ENCODE measurements at places on chromosomes 6 and 20.

- DNase-seq = no peak
These were observed 3.5 kb upstream of the GRM4 start for GRCh38 chr6:34149452-34149810.

DNA sequence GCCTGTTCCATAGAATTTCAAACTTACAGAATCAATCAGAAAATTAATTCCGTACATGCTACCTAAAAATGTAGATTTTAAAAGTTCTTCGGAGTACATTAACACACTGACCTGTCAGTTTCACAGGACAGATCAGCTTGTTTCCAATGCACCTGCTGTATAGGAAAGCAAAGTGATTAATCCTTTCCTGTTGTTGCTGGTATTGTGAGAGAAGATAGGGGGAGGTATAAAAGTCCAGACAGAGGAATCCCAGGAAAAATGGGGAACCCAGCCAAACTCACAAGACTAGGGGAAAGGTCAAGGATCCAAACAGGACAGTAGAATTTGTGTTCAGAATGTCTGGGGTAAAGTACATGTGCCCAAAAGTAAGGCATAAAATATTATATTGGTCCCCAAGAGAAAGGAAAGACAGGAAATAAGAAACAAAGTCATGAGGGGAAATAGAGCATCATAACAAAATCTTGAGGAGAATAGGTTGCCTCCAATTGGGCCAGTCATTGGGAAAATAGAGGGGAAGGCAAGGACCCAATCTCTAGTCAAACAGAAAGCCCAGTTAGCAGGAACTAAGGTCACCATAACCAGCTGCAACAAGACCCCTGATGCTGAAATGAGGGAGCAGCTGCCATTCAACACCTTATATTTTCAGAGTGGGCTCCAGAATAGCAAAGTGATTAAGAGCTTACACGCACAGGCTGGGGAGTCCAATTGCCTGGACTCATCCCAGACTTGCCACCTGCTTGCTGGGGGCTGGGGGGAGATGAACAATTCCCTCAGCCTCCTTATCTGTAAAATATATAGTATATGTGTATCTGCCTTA is 10.3 kb downstream of the FILIP1 start:
- no peak for DNase-seq

GRCh38 chr6:41156001-41156400 is 1.9 kb upstream of the TREML1 start:
- no peak for DNase-seq

- DNase-seq = no peak
These were observed 597.4 kb upstream of the HS3ST5 start for GRCh38 chr6:114940181-114940580.

GRCh38 chr20:54123587-54124180 is 50.1 kb downstream of the CYP24A1 start:
- peak; percentile 32 for DNase-seq

- DNase-seq = no peak
These were observed 7.8 kb downstream of the ADA start for GRCh38 chr20:44643596-44644229.

GRCh38 chr6:39152262-39152661 is 37.3 kb upstream of the SAYSD1 start:
- no peak for DNase-seq

DNA sequence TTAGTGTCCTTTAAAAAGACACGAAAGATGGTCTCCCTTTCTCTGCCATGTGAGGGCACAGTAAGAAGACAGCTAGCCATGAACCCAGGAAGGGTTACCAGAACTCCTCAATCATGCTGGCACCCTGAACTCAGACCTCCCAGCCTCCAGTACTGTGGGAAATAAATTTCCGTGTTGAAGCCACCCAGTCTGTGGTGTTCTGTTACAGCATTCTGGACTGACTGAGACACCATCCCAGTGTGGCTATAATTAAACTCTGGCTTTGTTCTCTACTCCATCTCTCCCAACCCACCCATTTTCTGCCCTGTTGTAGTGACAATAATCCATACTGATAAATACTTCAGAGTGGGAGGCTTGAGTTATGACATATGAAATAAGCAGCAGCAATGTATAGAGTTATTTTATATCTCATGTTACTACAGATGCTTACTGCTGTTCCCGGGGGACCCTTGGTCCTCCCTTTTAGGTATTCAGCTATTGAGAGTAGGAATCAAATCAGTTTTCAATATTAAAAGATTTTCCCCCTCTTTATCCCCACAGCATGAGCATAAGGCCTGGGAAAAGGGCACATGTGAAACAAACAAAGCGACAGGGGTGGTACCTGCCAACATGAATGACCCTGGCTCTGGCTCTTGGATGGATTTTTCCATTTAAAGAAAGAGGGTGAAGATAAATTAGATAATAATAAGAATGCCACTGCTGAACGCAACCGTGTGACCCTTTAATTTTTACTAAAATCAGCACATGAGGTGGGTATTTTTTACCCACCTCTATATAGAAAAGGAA is 224.3 kb upstream of the SLC35B3 start:
- no peak for DNase-seq

- no peak for DNase-seq
These were observed 172.3 kb upstream of the HDDC2 start for GRCh38 chr6:125474061-125474460.

GRCh38 chr20:63711085-63711645 is 3.3 kb downstream of the ZGPAT start:
- no peak for DNase-seq

DNA sequence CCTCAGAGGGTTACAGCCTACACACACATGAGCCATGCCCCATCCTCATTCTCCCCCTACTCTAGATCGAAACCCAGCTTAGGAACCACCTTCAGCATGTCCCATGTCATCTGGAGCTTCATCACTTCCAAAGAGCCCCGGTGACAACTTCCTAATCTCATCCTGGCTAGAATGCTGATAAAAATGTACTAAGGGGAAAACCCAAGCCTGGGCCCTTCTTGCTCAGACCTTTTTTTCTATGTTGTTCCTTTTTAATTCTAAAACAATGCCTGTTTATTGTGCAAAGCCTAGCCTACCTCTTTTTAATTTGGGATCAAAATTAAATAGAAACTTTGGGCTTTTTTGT is 44.1 kb upstream of the NT5E start:
- no peak for DNase-seq

DNA sequence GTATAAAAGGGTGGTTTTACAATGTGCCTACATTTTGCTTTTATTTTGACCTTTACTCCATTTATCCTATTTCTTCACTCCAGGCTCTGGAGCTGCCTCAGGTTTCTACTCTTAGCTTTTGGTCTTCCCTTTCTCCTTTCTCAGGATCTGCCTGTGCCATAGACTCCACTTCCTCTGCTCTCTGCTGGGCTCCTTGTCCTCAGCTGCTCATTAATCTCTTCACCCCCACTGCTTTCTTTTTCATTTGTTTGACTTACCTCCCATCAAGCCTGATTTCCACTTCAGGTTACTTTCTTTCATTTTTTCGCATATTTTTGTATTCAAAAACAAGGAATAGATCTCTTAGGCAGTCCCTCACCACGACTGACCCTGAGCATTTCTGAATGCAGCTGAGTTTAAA is 106.8 kb downstream of the COL19A1 start:
- no peak for DNase-seq

GRCh38 chr6:42336431-42336830 is 115.3 kb downstream of the TRERF1 start:
- no peak for DNase-seq

- DNase-seq = no peak
These were observed 52.7 kb upstream of the MYB start for GRCh38 chr6:135128268-135128914.

DNA sequence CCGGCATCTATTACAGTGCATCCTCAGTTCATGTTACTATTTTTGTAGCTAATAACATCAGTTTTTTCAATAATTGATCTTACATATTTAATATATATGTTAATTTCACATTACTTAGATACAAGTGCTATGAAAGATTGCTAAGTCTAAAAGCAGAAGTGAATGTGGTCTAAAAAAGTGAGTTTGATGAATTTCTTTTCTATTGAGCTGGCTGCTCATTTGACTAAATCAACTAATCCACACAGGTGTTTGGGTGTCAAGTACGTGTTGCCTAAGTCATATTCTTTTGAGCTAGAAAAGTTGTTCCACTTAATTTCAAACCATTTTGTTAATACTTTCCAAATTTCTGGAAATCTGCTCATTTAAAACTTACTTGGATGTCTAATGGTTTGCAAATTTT is 46.6 kb upstream of the EZR start:
- no peak for DNase-seq

GRCh38 chr6:140609956-140610355 is 1235.5 kb upstream of the CITED2 start:
- no peak for DNase-seq

DNA sequence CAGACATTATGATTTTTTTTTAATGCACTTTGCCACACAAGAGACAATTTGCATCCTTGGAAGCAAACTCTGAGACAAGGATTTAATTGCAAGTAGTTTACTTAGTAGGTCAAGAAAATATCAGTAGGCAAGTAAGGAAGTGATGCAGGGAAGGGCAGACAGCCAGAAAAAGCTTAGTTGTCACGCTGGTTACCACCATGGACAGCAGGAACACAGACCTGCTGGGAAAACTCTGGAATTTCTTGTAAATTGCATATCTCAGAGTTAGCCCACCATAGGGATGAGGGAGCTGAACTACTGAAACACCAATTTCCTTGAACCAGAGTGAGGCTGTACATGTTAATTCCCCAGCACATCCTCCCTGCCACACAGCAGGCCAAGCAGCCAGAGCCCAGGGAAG is 92.7 kb downstream of the L3MBTL3 start:
- no peak for DNase-seq

- DNase-seq = no peak
These were observed 59.8 kb upstream of the THBS2 start for GRCh38 chr6:169313347-169314010.

GRCh38 chr6:108587258-108588059 is 26.7 kb downstream of the FOXO3 start:
- no peak for DNase-seq

GRCh38 chr6:154238831-154239230 is 117.8 kb downstream of the IPCEF1 start:
- DNase-seq = no peak

All from NCI-H187 treated with DMSO at 0.1 percent for 48 hours (cell line).